ENCODE measurements at places on chromosomes 6 and 20.

DNA sequence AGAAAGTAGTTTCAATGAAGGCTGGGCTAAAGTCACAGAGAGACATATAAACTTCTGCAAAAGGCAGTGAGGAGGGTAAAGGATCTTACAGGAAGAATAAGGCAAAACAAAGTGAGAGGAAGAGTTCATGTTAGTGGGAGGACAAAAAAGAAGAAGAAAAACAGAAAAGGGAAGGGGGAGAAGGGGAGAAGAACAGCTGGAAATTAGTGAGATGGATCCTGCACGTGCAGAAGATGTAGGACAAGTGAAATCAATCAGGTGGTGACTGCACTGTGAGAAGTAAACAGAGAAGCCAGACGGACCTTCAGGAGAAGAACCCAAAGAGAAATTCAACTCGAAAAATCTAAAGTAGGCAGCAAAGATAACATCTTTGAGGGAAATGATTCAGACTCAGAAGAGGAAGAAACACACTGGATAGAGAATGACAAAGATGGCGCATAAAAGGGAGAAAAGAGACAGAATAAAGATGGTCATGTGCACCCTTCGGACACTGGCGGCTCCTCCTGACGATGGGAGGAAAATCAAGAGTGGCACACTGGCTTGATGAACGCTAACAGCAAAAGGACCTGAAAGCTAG is 105.9 kb downstream of the MYB start:
- DNase-seq, result peak; percentile 77

GRCh38 chr6:9801249-9801754 is 613.6 kb downstream of the TFAP2A start:
- no peak for DNase-seq

GRCh38 chr20:19889011-19889953 is 127.9 kb upstream of the NAA20 start:
- no peak for DNase-seq

- DNase-seq, result no peak
These were observed 201.3 kb downstream of the EYS start for GRCh38 chr6:65505736-65506135.

- DNase-seq, result no peak
These were observed 177.2 kb upstream of the COL21A1 start for GRCh38 chr6:56424542-56425083.

DNA sequence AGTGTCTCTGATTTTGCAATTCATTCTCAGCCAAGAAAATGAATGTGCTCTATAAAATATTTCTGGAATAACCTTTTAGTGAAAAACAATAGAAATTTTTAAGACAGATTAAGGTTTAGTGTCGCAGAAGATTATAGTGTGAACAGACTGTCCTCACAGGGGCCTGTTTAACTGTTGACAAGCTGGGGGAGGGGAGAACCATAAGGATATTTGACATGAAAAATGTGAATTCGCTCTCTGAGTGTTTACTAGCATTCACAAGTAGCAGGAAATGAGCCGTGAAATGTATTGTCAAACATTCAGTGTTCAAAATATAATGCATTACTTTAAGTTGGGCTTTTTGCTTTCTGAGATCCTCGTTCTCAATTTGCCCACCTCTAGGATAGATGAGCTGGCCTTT is 134.8 kb upstream of the TSHZ2 start:
- no peak for DNase-seq

GRCh38 chr6:7535498-7535897 is 6.0 kb upstream of the DSP start:
- no peak for DNase-seq

DNA sequence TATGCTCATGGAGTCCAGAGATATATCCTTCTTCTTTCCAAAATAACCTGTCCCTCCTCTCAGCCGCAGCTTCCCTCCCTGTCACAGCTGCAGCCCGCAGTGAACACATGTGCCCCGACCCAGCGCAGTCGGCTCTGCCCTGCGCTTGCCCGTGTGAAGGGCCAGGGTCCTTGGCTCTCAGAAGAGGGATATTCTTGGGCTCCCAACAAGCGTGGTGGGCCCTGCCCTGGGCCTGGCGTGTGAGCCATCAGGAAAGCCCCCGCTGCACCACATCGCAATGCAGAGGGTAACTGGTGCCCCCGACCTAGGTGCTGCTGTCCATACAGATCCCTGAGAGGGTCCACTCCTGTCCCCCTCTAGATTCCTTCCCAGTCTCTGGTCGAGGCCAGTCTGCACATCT is 65.2 kb downstream of the SSR1 start:
- DNase-seq, result no peak

DNA sequence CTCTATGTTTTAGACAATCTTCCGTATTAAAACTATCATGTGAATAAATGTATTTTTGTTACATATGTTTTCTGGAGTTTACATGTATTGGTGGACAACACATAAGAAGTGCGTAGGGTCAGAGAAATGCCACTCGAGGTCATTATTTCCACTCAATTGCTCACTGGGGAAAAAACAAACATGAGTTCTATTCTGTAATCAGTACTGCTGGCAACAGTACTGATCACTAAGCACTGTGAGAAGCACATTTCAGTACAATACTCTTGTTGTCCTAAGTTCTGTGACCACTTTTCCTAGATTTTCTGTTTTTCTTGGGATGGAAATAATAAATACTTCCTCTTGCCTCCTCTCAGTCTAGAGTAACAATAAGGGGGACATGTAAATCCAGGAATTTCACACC is 44.5 kb downstream of the UST start:
- DNase-seq, result no peak

Measured in GF-D8 (cell line).